ENCODE measurements at places on chromosomes 4 and X. TPM values are rescaled to one million over a fixed set of nuclear protein-coding genes. Genes with fewer than 3 reads are reported as not detected.

NEIL3 gene
- total RNA-seq: 25.5 TPM

DCX gene
- not detected for total RNA-seq

TRO gene
- 4.8 TPM for total RNA-seq

MYL5 gene
- total RNA-seq: 21.8 TPM

UGT2A1 gene
- total RNA-seq: not detected

DCAF4L1 gene
- total RNA-seq: 0.27 TPM

ANKRD50 gene
- total RNA-seq: 0.51 TPM

XAGE1A gene
- total RNA-seq: not detected

HAND2 gene
- total RNA-seq: not detected

SPANXB1 gene
- total RNA-seq: not detected

CXCL5 gene
- not detected for total RNA-seq

CCKAR gene
- not detected for total RNA-seq

TLR6 gene
- total RNA-seq: 5.1 TPM

PGK1 gene
- 472 TPM for total RNA-seq

C4orf51 gene
- total RNA-seq: not detected

KCND1 gene
- total RNA-seq: 15.5 TPM

MAGEB17 gene
- total RNA-seq: not detected

NDP gene
- not detected for total RNA-seq

DYNLT3 gene
- 8.1 TPM for total RNA-seq

CABS1 gene
- total RNA-seq: not detected

CRMP1 gene
- total RNA-seq: not detected

ADH6 gene
- not detected for total RNA-seq

FAM53A gene
- total RNA-seq: 5.4 TPM

NPNT gene
- 0.06 TPM for total RNA-seq

DDIT4L gene
- total RNA-seq: not detected

IBSP gene
- total RNA-seq: not detected

ATP8A1 gene
- total RNA-seq: 45.7 TPM

STPG2 gene
- total RNA-seq: 0.18 TPM

CRLF2 gene
- total RNA-seq: 1.6 TPM

FGA gene
- not detected for total RNA-seq

ANTXR2 gene
- total RNA-seq: 2.2 TPM

TCEAL7 gene
- total RNA-seq: not detected
